ENCODE measurements at places on chromosomes 12 and 14.

- no peaks in the 10 kb centered on the region for H3K27me3 ChIP-seq
- H3K36me3 ChIP-seq: no peaks in the 10 kb centered on the region
- no peak overlapping the region for H3K4me3 ChIP-seq
- no peak for DNase-seq
- no peak overlapping the region for H3K27ac ChIP-seq
Measured at GRCh38 chr12:50248883-50249282, 34.4 kb downstream of the LIMA1 start.

GRCh38 chr12:103751600-103751999 lies 89.4 kb downstream of the NT5DC3 start:
- no peaks in the 10 kb centered on the region for H3K4me1 ChIP-seq
- no peaks in the 10 kb centered on the region for H3K36me3 ChIP-seq
- no peak for DNase-seq

- no peak overlapping the region for H3K27ac ChIP-seq
- H3K27me3 ChIP-seq: no peaks in the 10 kb centered on the region
- no peaks in the 10 kb centered on the region for H3K36me3 ChIP-seq
- H3K4me3 ChIP-seq: no peak overlapping the region
- H3K4me1 ChIP-seq: peaks cover 5% of the 10 kb centered on the region
- DNase-seq: no peak
Measured at GRCh38 chr14:61098721-61099120, 117.7 kb downstream of the SLC38A6 start.

DNA sequence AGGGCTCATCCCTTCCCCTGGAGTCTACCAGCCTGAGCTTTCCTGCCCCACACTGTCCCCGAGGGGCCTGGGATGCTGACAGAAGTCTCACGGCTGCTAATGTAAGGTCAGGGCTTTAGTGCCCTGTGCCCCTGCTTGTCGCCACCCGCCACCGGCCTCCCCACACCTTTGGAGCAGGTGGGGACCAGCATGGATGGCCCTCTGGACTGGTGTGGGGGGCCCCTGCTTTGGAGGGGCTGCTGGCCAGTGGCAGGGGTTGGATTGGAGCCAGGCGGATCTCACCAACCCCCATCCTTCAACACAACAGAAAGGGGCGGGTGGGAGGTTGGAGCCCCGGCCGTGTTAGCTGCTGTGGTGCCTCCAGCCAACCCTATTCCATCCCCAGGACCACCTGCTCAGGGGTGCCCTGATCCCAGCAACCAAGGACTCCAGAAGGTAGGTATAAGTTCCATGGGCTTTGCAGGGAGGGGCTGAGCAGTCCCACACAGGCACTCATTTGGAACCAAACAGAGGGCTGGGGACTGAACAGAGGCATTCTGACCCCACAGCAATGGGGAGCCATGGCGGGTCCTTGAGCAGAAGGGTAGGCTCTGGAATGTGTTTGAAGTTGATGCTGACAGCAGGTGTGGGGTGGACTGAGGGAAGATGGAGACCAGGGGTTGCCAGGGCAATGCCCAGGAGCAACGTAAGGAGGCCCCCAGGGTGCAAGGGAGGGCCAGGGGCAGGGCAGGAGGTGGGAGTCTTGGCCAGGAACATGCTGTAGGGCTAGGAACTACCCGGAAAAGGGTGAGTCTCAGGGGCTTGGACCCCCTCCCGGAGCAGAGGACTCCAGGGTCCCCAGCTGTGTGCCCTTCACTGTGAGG lies 145.1 kb upstream of the C14orf180 start:
- H3K4me3 ChIP-seq: no peak overlapping the region
- DNase-seq: no peak
- no peaks in the 10 kb centered on the region for H3K36me3 ChIP-seq
- peaks cover 2% of the 10 kb centered on the region for H3K4me1 ChIP-seq
- H3K27me3 ChIP-seq: no peaks in the 10 kb centered on the region

- H3K27me3 ChIP-seq: peaks cover 32% of the 10 kb centered on the region
- no peaks in the 10 kb centered on the region for H3K36me3 ChIP-seq
- H3K4me3 ChIP-seq: peak within 1 kb of the TSS; percentile 62
- DNase-seq: peak; percentile 18
- peaks cover 2% of the 10 kb centered on the region for H3K4me1 ChIP-seq
Measured at GRCh38 chr14:77498120-77498979, at the start of gene ISM2. Gene ISM2, minus strand, starts transcription at chr14:77498816. Its CDS starts 23 bp downstream, at chr14:77498793.

- H3K4me3 ChIP-seq: no peak overlapping the region
- H3K27ac ChIP-seq: no peak overlapping the region
- no peaks in the 10 kb centered on the region for H3K36me3 ChIP-seq
- no peaks in the 10 kb centered on the region for H3K27me3 ChIP-seq
- no peaks in the 10 kb centered on the region for H3K4me1 ChIP-seq
- DNase-seq: no peak
Measured at GRCh38 chr14:103999795-104000440, 57.6 kb upstream of the RD3L start.

- H3K27ac ChIP-seq: no peak overlapping the region
- no peaks in the 10 kb centered on the region for H3K36me3 ChIP-seq
- H3K27me3 ChIP-seq: no peaks in the 10 kb centered on the region
- DNase-seq: no peak
Measured at GRCh38 chr14:105982664-105983063, 456.3 kb downstream of the TMEM121 start.

- DNase-seq: no peak
- H3K27me3 ChIP-seq: no peaks in the 10 kb centered on the region
- no peak overlapping the region for H3K27ac ChIP-seq
- H3K36me3 ChIP-seq: no peaks in the 10 kb centered on the region
Measured at GRCh38 chr14:34372786-34373185, 89.3 kb downstream of the SPTSSA start.

DNA sequence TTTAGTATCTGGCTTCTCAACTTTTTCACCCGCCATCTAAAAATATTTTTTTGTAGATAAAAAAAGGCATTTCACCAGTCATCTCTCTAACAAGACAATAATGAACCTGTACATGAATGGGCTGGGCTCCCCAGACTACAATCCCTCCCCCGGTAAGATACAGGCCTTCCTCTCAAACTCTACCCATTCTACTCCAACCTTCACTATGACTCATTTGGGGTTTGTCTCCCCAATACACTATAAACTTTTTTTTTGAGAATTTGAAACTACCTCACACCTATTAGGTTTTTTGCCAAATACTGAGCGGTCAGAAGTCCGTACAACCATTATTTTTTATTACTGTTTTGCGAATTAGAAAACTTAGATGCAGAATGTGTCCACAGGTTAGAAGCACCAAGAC lies 784 bp downstream of the RPL6 start:
- peaks cover 31% of the 10 kb centered on the region for H3K36me3 ChIP-seq
- DNase-seq: no peak
- H3K27me3 ChIP-seq: no peaks in the 10 kb centered on the region
- no peaks in the 10 kb centered on the region for H3K4me1 ChIP-seq
- H3K4me3 ChIP-seq: peak overlapping the region; percentile 86

- no peaks in the 10 kb centered on the region for H3K36me3 ChIP-seq
- no peak for DNase-seq
- no peak overlapping the region for H3K4me3 ChIP-seq
Measured at GRCh38 chr14:76391981-76392690, 16.2 kb downstream of the ESRRB start.

GRCh38 chr14:96795109-96795828 lies 1.9 kb upstream of the VRK1 start:
- no peaks in the 10 kb centered on the region for H3K27me3 ChIP-seq
- H3K36me3 ChIP-seq: no peaks in the 10 kb centered on the region
- H3K4me1 ChIP-seq: no peaks in the 10 kb centered on the region
- no peak overlapping the region for H3K4me3 ChIP-seq
- H3K27ac ChIP-seq: no peak overlapping the region

- H3K4me1 ChIP-seq: 0 out of 2 replicates have a peak, but pooled peaks cover 2% of the 10 kb centered on the region
- H3K27ac ChIP-seq: no peak overlapping the region
- no peaks in the 10 kb centered on the region for H3K36me3 ChIP-seq
- no peak for DNase-seq
- H3K4me3 ChIP-seq: no peak overlapping the region
- H3K27me3 ChIP-seq: no peaks in the 10 kb centered on the region
Measured at GRCh38 chr14:68523989-68524725, 268.7 kb downstream of the ZFP36L1 start.

DNA sequence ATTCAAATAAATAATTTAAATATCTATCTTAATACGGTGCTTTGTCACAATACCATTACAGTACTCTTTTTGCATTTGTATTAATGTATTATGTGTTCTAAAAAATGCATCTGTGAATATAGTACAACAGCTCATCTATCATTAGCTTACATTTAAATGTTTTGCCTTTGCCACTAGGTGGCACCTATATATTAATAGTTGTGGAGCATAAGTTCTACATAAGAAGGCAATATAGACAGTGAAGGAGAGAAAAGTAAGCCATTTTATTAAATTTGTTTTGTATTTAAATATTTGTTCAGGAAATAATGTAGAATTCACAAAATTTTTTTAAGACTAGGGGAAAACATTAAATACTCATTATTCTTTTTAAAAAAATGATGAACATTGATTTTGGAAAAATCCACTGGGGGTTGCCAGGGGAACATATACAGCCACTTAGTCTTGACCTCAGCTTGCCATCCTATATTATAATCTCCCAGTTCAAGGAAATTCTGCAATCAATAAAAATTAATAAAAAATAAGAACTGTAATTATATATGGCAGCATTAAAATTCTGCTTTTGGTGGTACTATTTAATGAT lies 9.8 kb downstream of the CCER1 start:
- no peaks in the 10 kb centered on the region for H3K4me1 ChIP-seq
- no peak overlapping the region for H3K4me3 ChIP-seq
- H3K36me3 ChIP-seq: no peaks in the 10 kb centered on the region
- DNase-seq: no peak

- no peak for DNase-seq
- no peak overlapping the region for H3K4me3 ChIP-seq
- H3K4me1 ChIP-seq: no peaks in the 10 kb centered on the region
- H3K27ac ChIP-seq: no peak overlapping the region
Measured at GRCh38 chr14:66072190-66073084, 413.7 kb upstream of the CCDC196 start.

DNA sequence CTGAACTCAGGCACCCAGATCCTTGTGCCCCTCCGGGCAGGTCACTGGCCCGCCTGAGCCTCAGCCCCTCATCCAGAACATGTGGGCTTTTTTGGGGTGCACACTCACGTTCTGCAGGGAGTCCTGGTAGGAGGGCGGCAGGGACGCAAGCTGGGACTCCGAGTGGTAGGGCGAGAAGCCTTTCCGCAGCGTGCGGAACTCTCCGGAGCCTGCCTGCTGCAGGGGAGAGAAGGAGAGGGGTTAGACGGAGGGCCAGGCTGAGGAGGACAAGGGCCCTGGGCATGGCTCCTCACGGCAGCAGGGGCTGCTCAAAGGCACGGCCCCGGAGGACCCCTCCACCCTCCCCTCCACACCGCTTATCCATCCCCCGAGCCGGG lies 40.8 kb downstream of the CCNK start:
- no peak for DNase-seq
- peaks cover 22% of the 10 kb centered on the region for H3K4me1 ChIP-seq
- H3K27ac ChIP-seq: no peak overlapping the region
- no peak overlapping the region for H3K4me3 ChIP-seq
- no peaks in the 10 kb centered on the region for H3K27me3 ChIP-seq
- H3K36me3 ChIP-seq: no peaks in the 10 kb centered on the region

GRCh38 chr12:98645572-98646067 lies 530 bp downstream of the APAF1 start:
- peak overlapping the region; percentile 95 for H3K4me3 ChIP-seq
- peaks cover 5% of the 10 kb centered on the region for H3K36me3 ChIP-seq
- H3K4me1 ChIP-seq: no peaks in the 10 kb centered on the region

DNA sequence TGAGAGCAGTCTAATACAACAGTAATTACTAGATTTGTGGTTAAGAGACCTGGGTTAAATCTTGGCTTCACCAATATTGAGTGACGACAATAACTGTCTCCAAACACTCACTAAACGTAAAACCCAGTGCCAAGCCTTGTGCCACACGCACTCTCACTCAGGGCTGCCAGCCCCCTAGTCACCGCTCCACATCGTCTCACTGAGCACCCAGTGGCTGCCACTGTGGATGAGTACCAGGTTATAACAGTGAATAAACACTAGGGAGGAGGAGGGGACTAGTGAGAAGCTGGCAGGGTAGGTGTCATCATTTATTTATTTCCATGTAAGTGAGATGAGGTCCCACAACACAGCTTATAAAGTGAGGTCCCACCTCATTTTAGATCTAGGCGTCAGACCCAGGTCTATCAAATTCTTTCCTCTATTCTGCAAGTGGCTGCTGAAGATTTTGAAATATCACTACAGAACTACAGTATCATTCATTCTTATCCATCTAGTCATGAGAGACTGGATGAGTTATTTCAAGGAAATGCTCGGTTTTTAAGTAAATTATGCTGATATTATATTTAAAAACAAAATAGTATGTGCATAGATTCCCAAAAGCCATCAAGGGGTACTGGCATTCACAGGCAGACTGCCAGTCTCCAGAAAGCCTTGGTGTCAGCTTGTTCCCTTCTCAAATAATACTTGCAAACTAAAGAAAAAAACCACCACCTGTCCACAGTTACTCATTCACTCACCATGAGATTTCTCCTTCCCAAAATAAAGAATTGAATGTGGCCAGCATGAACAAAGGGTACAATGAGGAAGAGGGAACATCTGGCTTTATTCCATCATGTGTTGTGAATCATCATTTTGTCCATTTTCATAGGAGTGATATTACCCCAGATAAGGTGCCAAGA lies 84.0 kb downstream of the PTPN21 start:
- no peaks in the 10 kb centered on the region for H3K4me1 ChIP-seq
- H3K27me3 ChIP-seq: no peaks in the 10 kb centered on the region
- H3K36me3 ChIP-seq: peaks cover 10% of the 10 kb centered on the region
- H3K27ac ChIP-seq: no peak overlapping the region

DNA sequence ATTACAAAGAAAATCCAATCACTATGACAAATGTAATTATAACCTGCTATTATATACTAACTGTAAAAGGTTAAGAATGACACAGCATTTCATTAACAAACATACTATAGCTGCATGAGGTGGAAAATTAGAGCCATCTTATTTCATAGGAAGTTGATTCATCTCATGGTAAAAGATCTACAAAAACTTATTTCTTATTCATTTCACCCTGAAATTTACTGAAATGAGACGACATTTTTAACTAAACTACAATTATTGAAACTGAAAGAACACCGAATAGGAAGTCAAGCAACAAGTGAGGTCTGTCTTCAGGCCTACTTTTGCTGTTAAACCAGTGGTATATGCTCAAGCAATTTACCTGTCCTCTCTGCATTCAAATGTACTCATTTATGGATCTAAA lies 87.2 kb downstream of the CEP83 start:
- H3K4me1 ChIP-seq: no peaks in the 10 kb centered on the region
- H3K27ac ChIP-seq: no peak overlapping the region
- H3K36me3 ChIP-seq: no peaks in the 10 kb centered on the region
- H3K27me3 ChIP-seq: no peaks in the 10 kb centered on the region
- H3K4me3 ChIP-seq: no peak overlapping the region

GRCh38 chr14:49641697-49642129 lies 6.7 kb upstream of the DNAAF2 start:
- no peak for DNase-seq
- H3K27ac ChIP-seq: no peak overlapping the region
- H3K4me3 ChIP-seq: no peak overlapping the region
- H3K4me1 ChIP-seq: no peaks in the 10 kb centered on the region

GRCh38 chr12:68573406-68573805 lies 37.3 kb upstream of the RAP1B start:
- H3K27ac ChIP-seq: no peak overlapping the region
- H3K36me3 ChIP-seq: no peaks in the 10 kb centered on the region
- no peak for DNase-seq

GRCh38 chr12:4064008-4064407 lies 190.8 kb upstream of the PARP11 start:
- no peak for DNase-seq
- H3K4me1 ChIP-seq: 0 out of 2 replicates have a peak, but pooled peaks cover 1% of the 10 kb centered on the region
- no peaks in the 10 kb centered on the region for H3K27me3 ChIP-seq
- H3K36me3 ChIP-seq: no peaks in the 10 kb centered on the region
- H3K27ac ChIP-seq: no peak overlapping the region
